ENCODE measurements at places on chromosomes 3 and 15.

DNA sequence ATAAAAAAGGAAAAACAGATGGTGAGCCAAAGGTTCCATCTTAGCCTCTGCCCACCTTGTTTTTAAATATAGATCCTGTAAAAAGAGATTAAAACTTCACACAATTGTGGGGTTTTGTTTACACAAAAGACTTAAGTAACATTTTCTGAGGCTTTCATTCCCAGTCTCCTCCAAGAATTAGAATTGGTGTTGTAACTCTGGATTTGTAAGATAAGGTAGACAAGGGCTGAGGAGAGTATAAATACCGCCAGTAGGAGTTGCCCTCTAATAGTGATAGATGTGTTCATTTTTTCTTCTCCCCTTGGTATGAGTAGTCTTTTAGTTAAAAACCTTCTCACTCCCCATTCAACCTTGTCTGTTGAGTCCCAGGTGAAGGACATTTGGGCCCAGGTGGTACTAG is 8.5 kb downstream of the MINDY2 start:
- DNase-seq, result no peak

GRCh38 chr15:28096670-28097431 is 2.3 kb downstream of the OCA2 start:
- no peak for DNase-seq

DNA sequence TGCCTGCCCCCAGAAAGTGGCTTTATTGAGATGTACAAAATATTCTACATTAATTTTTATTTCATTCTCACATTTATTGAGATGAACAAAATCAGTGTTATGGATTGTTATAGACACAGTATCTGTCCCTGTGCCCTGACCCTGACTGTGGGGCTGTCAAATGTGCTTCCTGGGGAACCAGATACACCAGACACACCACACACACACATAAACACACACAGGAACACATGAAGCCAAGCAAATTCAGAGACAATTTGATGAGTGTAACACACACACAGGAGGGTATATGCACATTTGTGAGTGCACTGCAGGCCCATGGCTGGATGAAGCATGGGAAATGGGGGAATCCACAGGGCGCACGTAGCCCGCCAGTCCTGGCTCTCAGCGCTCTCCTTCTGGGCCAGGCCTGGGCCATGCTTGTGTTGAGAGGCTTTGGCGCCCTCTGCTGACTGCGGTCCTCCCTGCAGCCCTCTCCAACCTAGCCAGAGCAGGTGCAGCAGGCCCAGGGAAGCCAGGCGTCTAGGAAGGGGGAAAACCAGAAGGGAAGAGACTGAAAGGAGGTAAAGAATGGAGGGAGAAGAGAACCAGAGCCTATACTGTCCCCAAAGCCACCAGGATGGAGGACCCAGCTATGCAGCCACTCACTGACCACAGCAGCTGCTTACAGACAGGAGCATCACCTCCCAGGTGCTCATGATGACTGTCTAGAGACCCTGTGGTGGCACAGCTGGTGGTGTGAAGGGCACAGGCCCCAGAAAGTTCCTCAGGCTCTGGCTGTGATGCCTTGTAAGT is 18.0 kb upstream of the LOXL1 start:
- no peak for DNase-seq

GRCh38 chr15:64344651-64345294 is 11.2 kb downstream of the CSNK1G1 start:
- DNase-seq, result no peak

GRCh38 chr15:62464705-62465104 is 299.6 kb upstream of the C2CD4B start:
- no peak for DNase-seq

GRCh38 chr15:67150023-67150860 is 84.8 kb downstream of the SMAD3 start:
- DNase-seq, result no peak

DNA sequence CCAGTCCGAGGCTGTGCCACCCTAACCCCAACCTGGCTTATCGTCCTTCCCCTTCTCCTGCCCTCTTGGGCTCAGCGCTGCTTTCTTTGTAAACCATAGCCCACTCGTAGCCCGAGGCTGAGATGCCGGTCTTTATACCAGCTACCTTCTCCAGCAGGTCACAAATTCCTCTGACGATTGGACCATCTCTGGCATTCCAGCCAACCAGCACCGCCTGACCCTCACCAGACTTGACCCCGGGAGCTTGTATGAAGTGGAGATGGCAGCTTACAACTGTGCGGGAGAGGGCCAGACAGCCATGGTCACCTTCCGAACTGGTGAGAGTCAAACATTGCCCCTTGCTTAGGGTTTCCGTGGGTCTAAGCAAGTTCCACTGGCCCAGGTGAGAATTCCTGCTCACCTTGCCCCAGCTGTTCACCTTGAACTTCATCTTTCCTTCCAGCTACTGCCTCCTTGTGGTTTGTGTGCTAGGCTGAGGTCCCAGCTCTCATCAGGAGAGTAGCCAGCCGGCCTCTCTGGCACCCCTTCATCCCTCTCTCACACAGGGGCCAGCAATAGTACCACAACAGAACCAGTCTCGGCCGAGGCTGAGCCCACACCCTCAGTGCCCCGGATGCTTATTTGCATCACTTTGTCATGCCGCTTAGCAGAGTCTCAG is 66.7 kb downstream of the BOC start:
- no peak for DNase-seq

DNA sequence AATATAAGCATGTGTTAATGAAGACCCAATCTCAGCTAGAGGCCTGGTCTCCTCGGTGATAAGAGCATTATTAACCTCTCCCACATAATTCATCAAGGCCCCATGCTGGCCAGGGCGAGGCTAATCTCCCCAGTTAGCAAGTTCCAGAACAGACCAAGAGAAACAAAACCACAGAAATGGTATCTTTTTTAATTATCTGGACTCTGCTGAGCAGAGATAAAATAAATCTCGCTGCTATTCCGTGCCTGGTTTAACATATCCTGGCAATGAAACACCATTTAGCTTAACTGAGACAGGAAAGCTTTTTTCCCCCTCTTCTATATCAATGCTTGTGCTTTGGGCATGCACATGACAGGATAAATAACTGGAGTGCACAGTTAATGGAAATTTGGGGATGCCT is 72.5 kb upstream of the ARHGEF3 start:
- DNase-seq, result no peak

- no peak for DNase-seq
Measured at GRCh38 chr3:103906304-103906703, 1460.4 kb upstream of the ALCAM start.

- no peak for DNase-seq
Measured at GRCh38 chr3:23650371-23651140, 155.2 kb upstream of the UBE2E1 start.

- no peak for DNase-seq
Measured at GRCh38 chr3:31957106-31957505, 24.0 kb downstream of the OSBPL10 start.

- DNase-seq, result no peak
Measured at GRCh38 chr3:81095956-81096355, 665.5 kb downstream of the GBE1 start.

DNA sequence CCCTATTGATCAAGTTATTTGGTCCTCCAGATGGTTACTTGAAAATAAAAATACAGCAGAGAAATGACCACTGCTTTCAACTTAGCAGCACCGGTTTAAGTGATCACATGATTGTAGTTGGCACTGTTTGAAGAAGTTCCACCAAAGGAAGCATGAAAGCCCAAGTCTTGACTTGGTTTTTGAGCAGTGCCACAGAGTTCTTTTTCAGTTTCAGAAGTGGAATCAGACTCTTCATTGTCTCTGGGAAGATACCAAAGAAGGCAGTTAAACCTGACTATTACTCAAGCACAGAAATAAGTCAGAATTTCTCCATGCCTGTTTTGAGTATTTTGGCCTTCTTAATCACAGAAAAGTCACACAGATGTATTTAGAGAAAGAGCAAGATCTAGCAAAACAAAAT is 66.7 kb downstream of the BBX start:
- DNase-seq, result no peak

- DNase-seq, result no peak
Measured at GRCh38 chr3:191141728-191142127, 57.3 kb upstream of the OSTN start.

GRCh38 chr3:187738071-187738330 is 7.3 kb downstream of the BCL6 start:
- DNase-seq, result no peak

GRCh38 chr3:171379961-171380483 is 80.2 kb downstream of the TNIK start:
- no peak for DNase-seq

GRCh38 chr3:179796421-179796820 is 143.6 kb downstream of the USP13 start:
- no peak for DNase-seq

Measured in right renal cortex interstitium (tissue), 3 donors.